ENCODE measurements at places on chromosomes 2 and 18. TPM values are rescaled to one million over a fixed set of nuclear protein-coding genes. Genes with fewer than 3 reads are reported as not detected.

The CNNM3 gene
- 15.5 TPM for total RNA-seq

The DNAH6 gene
- 0.54 TPM for total RNA-seq

The CFAP210 gene
- total RNA-seq: not detected

The SNED1 gene
- 0.91 TPM for total RNA-seq

The AQP4 gene
- not detected for total RNA-seq

The LOXL3 gene
- 1.9 TPM for total RNA-seq

The D2HGDH gene
- 26.9 TPM for total RNA-seq

All from activated naive CD8-positive, alpha-beta T cell treated with anti-CD3 and anti-CD28 coated beads for 36 hours (primary cell).